ENCODE measurements at places on chromosomes 1 and 21.

DNA sequence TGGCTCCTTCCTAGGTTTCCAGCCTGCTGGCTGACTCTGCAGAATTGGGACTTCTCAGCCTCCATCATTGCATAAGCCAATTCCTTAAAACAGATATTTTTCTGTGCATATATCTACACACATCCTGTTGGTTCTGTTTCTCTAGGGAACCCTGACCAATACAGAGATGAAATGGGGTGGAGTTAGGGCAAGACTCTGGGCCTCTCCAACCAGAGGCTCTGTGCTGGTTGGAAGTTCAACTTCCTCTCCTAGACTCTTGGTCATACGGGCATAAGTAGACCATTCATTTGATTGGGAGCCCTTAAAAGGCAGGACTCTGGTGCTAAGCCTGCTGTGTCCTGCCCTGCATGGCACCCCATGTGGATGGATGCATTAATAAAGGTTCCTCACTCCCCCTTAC is 55.0 kb downstream of the CNIH3 start:
- DNase-seq = no peak

DNA sequence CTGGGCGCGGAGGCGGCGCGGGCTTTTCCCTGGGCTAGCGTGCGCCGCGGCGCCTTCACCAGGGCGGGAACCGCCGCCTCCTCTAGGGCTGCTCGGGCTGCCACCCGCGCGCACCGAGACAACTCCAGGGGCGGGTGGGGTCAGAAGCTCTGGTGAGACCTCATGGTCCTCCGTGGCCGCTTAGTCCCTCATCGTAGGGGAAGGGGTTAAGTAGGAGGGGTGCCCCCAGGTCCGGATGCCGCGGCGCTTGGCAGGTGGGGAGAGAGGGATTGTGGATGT is 559 bp downstream of the SERTAD4 start:
- DNase-seq = no peak

DNA sequence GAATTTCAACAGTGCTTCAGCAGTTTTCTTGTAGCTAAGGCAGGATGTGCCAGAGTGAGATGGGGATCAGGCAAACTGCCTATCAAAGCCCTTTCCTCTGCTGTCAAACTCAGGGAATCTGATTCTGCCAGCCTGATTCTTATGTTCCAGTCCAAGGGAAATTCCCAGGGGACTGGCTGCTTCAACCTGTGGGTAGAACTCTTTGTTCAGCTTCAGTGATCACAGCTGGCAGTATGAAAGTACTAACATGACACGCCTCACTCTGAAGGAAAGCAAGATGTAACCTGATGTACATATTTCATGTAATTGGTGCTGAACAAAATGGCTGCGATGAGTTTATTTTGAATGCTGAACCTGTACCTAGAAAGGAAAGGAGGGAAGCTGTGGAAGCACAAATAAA is 40.1 kb upstream of the SLC5A9 start:
- no peak for DNase-seq

DNA sequence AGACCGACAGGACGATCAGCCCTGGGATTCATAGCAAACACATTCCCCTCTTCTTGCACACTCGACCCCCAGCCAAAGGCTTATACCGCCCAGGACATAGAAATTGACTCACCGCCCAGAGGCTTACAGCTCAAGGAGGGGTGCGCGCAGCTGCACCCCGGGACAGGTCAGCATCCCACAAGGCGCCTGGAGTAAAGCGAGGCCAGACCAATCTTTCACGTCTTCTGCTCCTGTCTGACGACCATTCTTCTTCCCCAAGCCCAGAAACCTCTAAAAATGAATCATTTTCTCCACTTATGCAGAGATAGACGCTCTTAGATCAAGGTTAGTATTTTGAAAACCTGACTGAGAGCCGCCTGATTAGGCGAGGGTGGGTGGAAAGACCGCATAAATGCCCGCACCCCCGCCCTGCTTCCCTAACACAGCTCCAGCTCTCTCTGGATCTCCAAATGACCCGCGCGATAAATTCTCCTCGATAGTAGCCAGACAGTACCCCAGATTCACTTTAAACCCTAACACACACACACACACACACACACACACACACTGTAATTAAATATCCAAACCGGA is 1.9 kb upstream of the LHX8 start:
- no peak for DNase-seq

- DNase-seq = no peak
Observed at GRCh38 chr1:29712284-29712651, 475.9 kb downstream of the PTPRU start.

- no peak for DNase-seq
Observed at GRCh38 chr1:89882348-89883029, 61.7 kb downstream of the LRRC8D start.

DNA sequence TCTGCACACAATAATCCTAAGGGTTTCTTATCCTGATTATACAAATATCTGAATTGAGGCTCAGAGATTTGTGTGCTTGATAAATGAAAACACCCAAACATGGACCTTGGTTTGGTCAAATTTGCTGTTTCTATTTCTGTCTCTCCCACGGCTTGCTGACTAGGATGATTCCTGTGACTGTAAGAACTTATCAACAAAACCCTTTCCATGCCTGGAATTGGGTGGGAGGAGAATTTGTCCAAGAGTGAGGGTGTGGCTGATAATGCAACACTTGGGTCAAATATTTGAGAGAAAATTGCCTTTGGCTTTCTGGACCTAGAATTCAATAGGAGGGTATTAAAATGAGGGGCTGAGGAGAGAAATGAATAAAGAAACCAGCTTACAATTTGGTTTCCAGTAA is 48.0 kb downstream of the RHBG start:
- DNase-seq = no peak

DNA sequence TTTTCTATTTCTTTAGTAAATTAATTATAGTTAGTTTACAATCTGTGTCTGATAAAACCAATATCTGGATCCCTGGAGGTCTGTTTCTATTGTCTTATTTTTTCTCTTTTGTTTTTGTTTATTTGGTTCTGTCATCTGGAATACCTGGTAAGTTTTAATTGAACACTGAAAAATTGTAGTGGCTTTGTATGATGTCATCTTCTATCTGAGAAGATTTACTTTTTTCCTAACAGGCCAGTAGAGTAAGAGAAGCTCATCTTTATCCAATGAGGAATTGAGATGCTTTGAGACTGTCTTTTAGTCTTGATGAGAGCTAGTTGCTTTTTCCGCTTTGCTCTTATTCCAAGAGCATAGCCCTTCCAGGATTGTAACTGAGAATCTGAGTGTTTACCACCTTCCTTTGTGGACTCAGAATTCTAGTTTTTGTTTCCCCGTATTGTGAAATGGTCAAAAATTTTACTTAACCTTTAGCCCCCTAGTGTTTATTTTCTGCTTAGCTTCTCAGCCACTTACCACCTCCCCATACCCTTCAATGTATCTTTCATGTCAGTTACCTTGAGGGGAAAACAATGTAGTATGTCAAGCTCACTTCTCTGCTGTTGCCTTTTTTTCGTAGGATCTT is 25.0 kb downstream of the PTGFRN start:
- no peak for DNase-seq

DNA sequence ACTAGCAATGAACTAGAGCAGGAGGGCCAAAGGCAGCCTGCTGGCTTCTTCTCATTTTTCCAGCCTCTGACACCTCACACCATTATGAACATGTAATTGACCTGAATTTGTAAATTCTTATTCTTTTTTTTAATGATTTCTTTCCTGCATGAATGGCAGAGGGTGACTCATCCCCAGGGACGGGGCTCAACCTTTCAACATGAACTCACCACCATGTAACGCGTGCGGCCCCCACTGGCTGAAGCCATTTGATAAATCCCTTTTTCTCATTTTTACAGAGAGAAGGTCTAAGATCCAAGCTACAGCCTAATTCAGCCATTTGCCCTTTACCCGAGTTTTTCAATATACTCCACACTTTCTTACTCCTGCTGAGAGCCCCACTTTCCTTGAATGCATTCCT is 9.3 kb upstream of the ETS2 start:
- DNase-seq = no peak

DNA sequence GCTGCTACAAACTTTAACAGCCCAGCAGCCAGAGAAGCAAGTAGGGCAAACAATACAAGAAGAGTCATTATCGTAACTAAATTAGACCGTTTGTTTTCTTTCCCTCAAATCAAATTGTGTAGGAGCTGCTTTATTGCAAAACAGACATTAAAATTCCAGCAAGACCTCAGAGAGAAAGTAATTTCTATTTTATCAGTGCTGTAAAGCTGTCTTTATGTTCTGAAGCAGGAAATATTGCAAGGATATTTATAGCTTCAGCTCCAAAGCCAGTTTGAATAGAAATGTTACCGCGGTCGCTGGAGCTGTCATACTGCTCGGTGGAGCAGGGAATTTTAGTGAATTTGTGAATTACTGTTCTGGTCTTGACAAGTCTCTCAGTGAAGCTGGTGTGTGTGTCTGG is 503.8 kb upstream of the PLXNA2 start:
- no peak for DNase-seq

DNA sequence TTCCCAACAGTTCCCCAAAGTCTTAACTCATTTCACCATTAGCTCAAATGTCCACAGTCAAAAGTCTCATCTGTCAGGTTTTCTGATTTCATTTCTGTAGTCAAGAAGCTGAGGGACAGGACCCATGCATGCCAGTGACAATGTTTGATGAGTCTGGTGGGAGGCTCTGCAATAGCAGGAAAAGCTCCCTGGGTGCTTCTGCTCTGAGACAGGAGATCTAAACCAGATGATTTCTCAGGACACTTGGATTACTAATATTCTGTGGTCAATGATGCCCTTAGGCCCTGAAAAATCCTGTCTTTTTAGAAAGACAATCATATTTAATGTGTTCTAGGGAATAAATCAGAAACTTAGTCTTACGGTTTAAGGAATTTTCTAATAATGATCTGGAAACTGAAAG is 56.4 kb downstream of the PCBP3 start:
- no peak for DNase-seq

DNA sequence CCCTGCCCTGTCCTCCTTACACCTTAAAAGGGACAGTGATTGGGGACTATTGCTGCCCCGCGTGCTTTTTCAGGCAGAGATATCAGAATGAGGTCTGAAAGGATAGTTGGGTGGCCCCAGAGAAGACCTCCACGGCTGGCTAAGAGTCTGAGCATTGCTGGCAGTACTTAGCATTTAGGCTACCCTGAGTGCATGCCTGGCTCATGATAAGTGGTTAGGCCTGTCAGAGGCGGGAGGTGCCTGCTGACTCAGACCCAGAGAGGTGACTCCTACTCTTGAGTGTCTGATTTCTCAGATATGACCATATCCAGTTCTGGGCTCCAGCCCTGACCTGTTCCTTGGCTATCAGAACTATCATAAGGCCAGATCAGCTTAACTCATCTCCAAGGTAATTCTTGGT is 213.7 kb downstream of the PBX1 start:
- DNase-seq = no peak

Measured in chondrocyte (in vitro differentiated cells).